ENCODE measurements at places on chromosomes 1 and 21.

- no peak for DNase-seq
Observed at GRCh38 chr1:236141447-236142252, 689 bp upstream of the GPR137B start.

GRCh38 chr1:229907884-229908638 is 159.0 kb upstream of the GALNT2 start:
- DNase-seq: no peak

DNA sequence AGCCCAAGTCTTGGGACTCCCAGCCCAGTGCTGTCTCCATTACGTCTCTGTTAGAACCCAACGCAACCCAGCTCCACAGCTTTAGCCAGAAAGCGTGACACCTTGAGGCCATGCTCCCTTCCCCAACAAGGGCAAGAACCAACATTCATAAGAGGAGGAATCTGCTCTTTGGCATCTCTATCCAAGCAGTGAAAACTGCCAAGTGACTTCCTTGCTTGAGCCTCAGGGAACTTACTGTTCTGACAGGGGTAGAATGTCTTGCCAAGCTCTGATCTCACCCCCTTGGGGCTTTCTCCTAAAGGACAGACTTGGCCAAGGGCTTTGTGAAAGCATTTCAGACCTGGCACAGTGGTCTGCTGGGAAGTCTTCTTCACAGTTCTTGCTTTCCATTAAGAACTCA is 56.6 kb downstream of the SYT6 start:
- no peak for DNase-seq

DNA sequence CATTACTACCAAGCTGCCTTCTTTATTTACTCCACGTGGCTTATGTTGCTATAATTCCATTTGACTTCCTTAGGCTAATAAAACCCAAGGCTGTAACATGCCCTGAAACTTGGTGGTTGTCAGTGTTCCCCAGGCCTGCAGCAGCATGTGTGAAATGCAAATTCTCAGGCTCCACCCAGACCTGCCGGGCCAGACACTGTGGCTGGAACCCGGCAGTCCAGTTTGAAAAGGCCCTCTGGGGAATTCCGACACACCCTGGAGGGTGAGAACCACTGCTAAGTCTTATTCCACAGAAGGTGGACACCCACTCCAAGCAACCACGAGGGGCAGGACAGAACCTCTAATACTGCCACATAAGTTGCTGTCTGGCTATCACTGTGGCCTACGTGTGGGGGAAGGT is 41.4 kb downstream of the URB1 start:
- no peak for DNase-seq

- no peak for DNase-seq
Observed at GRCh38 chr1:18662286-18662639, 31.6 kb downstream of the PAX7 start.

- DNase-seq: no peak
Observed at GRCh38 chr1:118300808-118301207, 115.8 kb upstream of the SPAG17 start.

DNA sequence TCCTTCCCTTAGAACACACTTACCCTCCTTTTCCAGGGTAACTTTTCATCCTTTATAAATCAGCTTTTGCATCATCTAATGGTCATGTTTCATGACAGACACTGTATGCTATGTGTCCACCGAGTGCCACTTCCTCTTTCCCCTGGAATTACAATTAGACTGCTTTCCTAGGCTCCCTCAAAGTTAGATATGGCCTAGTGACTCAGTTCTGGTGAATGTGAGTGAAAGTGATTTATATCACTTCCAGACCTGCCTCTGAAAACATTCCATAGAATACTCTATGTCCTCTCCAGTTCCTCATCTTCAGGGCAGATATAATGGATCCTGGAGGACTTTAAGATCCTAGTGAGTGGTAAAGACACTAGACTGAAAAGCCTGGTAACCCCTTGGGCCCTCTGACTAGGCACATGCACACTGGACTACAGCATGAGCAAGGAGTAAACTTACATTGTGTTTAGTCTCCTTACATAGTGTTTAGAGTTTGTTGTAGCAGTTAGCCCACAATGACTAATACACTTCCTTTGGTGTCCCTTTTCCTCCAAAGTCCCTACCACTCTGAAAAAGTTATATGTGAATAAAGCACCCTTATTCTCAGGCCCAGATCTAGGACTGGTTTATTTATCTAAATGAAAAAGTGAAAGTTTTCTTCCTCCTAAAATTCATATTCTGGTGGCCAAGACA is 59.3 kb downstream of the GPR88 start:
- DNase-seq: no peak

DNA sequence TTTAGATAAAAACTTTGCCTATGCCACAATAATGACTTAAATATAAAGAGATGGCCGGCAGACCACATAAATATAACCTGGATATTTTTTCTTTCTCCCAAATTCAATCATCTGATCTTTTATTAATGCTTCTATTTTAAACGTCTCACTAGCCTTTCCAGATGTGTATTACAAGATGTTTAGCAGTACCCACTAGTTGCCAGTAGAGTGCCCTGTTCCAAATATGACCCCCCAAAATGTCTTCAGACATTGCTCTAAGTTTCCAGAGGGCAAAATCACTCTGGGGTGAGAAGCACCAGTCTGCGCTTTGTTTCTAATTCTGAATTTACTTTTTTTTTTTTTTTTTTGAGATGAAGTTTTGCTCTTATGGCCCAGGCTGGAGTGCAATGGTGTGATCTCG is 268.1 kb downstream of the GRIK1 start:
- DNase-seq: no peak

GRCh38 chr1:4837752-4838151 is 183.3 kb downstream of the AJAP1 start:
- no peak for DNase-seq

DNA sequence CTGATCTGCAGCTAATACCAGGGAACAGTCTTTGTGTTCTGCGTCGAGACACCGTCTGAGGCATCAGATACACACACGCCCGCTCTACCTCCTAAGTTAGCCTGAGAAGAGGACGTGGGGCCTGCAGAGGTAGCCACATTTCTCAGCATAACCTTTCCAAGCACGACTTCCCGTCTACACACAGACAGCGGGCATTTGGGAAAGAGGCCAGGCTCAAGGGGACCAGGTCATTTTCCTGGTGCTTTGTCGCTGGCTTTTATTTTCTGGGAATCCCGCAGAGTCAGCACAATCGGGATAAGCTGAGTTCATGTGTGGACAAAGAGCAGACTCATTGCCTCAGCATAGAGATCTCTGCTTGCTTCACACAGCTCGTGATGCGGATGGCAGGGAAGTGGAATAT is 72.5 kb upstream of the SMYD2 start:
- no peak for DNase-seq

DNA sequence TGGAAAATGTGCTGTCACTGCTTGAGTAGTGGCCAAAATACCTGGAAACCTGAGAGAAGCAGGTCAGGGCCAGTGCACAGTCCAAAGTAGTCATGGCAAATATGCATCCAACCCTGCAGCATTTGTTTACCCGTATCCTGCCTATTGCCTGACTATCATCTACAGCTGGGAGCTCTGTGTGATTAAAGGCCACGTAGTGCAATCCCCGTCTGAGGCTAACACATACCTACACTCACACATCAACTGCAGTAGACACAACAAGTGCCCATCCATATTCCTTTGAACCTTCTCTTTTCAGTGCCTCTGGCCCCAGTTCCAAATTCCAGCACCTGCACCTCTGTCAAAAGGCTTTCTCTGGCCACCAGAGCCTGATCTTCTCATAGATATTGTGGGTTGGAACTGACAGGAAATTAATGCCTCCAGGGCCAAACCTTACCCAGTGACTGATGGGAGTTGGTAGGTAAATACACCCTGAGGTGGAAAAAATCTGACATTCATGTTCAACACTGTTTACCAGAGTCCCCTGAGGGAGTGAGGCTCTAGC is 383.0 kb downstream of the SETD4 start:
- DNase-seq: no peak

DNA sequence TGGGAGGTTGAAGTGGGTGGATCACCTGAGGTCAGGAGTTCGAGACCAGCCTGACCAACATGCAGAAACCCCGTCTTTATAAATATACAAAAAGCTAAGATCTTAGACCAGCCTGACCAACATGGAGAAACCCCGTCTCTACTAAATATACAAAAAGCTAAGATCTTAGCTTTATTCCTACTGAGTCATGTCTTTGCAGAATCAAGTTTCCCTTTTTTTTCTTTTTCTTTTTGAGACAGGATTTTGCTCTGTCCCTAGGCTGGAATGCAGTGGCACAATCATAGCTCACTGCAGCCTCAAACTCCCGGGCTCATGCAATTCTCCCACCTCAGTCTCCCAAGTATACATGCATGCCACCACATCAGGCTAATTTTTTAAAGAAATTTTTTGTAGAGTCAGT is 21.4 kb downstream of the KDM5B start:
- no peak for DNase-seq

GRCh38 chr1:247647864-247648263 is 31.7 kb downstream of the OR13G1 start:
- DNase-seq: no peak

- no peak for DNase-seq
Observed at GRCh38 chr21:42161401-42161955, 57.5 kb upstream of the ABCG1 start.

DNA sequence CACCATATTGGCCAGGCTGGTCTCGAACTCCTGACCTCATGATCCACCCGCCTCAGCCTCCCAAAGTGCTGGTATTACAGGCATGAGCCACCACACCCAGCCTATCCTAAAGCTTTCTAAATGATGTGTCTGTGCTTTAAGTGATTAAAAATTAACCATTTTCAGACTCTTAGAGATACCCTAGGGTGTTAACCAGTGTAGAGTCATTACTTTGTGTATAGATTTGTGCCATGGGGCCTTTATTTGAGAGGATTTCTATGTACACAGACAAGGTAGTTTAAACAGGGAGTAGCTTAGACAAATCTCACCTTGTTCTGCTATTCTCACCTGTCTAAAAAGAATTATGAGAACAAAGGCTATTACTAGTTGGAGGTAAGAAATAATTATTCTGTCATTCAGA is 12.7 kb upstream of the PLEKHM2 start:
- no peak for DNase-seq

DNA sequence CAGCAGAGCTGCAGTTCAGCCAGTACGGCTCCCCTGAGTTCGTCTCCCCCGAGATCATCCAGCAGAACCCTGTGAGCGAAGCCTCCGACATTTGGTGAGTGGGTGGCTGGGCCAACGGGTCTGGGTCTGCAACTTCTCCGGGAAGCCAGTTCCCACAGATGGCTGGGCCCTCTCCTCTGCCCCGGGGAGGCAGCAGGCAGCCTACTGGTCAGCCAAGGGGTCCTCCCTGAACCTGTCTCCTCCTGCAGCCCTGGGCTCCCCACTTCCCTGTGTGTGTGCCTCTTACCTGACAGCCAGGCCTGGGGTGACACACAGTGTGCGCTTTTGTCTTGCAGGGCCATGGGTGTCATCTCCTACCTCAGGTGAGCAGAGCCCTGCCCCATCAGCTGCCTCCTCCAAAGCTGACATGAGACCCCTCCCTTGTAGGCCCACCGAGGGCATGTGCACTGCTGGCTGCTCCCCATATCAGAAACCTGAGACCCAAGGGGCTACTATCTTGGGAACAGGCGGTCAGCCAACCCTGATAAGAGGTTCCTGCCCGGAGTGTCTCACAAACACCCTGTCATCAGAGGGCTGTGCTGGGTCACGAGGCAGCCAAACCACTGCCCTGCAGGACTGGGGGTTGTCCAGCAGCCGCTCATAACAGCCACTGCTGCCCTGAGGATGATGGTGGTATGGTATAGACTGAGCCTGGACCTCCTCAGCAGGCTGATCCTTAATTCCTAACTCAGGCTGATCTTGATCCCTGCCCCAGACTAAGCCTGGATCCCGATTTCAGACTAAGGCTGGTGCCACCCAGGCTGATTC is 37.6 kb downstream of the TRIM11 start:
- DNase-seq: peak; percentile 79

DNA sequence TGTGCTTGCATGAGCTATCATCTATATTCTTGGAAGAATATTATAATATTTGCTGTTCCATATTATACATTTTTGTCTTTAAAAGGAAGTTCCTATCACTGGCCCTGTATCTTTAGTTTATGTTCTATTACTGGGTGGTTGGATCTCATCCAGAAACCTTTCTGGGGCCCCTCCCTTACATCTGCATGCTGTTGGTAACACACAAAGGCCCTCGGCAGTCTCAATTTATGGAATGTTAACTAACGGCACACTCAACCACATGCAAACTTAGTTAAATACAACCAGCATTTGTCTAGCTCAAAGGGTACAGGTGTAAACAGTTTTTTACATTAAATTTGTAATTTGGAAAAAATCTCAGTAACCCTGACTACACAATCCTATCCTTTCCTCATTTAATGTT is 9.7 kb upstream of the HYI start:
- DNase-seq: no peak

DNA sequence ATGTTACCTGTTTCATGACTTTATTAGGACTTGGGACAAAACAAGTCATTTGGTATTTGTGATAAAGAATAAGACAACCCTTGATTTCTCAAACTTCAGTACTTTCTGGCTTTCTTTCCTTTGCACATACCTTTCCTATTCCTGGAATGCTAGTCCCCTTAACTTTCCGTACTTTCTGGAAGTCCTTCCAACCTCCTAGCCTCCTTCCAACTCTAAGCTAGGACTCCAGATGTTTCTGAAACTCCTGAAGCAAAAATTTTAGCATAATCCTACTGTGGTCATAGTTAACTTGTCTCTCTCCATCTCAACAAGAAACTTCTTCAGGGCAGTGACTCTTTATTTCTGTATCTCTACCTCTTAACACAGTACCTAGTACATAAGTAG is 19.8 kb upstream of the C1orf105 start:
- DNase-seq: no peak

GRCh38 chr1:53285969-53286760 is 41.7 kb downstream of the LRP8 start:
- DNase-seq: no peak

- DNase-seq: no peak
Observed at GRCh38 chr1:184959626-184960025, 14.7 kb downstream of the NIBAN1 start.

DNA sequence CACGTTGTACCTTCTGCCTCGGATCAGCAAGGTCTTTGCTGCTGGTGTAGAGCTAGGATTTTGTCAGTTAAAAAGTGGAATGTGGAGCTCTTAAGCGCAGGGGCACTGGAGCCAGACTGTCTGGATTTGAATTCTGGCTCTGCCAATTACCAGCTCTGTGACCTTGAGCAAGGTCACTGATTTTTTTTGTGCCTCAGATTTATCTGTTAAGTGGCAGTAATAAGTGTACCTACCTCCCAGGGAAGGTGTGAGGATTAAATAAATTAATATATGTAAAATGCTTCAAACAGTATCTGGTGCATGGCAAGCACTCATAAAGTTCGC is 40.3 kb downstream of the UBE2U start:
- DNase-seq: no peak

GRCh38 chr1:1216770-1217620 is 3.0 kb upstream of the TNFRSF4 start:
- DNase-seq: no peak

DNA sequence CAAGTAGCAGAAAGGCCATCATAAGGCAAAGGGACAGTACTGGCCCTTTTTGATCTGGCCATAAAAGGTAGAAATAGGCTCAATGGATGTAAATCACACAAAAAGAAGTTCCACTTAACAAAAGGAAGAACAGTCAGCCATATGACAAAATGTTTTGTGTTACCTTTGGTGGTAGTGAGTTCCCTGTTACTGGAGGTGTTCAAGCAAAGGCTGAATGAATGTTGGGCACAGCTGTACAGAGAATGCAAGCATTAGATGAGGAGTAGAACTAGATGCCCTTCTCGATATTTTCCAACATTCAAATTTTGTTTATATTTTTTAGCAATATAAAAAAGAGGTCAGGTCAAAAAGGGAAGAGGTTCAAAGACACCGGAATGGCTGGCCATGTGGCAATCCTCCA is 20.0 kb downstream of the OLFML3 start:
- DNase-seq: no peak

All from psoas muscle (tissue), 8 donors.